ENCODE measurements at places on chromosomes 3 and 15.

GRCh38 chr3:151478335-151478697 lies 17.5 kb upstream of the IGSF10 start:
- DNase-seq = no peak

GRCh38 chr3:180749322-180749721 lies 70.0 kb upstream of the CCDC39 start:
- DNase-seq = no peak

- no peak for DNase-seq
Observed at GRCh38 chr15:39896846-39897245, 23.2 kb downstream of the GPR176 start.

GRCh38 chr3:177778633-177779032 lies 581.4 kb upstream of the TBL1XR1 start:
- no peak for DNase-seq

GRCh38 chr15:57685306-57686095 lies 21.0 kb upstream of the POLR2M start:
- DNase-seq = no peak

GRCh38 chr3:194572143-194572789 lies 61.0 kb downstream of the TMEM44 start:
- DNase-seq = no peak

DNA sequence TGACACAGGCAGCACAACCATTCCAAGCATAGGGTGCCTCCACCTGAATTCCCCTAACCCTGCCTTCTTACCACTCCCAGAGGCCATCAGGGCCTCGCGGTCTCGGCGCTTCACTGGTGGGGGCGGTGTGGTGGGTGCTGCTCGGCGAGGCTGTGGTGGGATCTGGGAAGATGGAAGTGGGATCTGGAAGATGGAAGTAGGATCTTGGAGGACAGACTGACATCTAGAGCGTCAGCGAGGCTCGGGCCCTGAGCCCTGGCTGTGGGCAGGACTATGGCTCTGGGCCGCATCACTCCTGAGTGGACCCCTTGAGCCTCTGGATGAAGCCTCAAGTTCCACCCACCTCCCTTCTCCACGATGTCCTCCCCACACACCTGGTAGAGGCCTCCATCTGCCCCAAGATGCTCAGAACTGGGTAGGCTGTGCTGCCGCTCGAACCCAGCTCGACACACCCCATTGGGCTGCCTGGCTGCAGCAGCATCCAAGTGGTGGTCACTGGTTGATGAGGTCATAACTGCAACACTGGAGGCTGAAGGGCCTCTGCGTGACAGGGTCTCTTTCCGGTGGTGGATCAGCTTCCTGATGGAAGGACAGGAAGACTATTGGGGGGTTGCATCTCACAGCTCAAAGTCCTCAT lies 3.6 kb downstream of the NCKIPSD start:
- no peak for DNase-seq

DNA sequence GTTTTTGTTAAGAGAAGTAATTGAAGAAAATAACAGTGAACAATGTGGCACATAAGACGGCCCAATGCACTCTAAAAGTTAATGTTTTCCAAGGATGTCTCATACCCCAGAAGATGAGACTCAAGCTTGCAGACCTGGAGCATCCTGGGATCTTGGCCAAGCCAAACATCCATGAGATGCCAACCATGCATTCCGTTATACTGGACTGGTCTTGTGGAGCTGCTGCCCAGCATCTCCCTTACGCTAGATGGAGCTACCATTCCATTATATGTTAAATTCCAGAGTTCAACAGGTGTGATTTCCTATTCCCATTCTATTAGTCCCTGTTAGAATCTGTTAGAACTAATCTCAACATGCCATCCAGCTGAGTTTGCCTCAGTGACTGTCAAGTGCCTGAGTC lies 181.8 kb downstream of the PDCD6IP start:
- no peak for DNase-seq

DNA sequence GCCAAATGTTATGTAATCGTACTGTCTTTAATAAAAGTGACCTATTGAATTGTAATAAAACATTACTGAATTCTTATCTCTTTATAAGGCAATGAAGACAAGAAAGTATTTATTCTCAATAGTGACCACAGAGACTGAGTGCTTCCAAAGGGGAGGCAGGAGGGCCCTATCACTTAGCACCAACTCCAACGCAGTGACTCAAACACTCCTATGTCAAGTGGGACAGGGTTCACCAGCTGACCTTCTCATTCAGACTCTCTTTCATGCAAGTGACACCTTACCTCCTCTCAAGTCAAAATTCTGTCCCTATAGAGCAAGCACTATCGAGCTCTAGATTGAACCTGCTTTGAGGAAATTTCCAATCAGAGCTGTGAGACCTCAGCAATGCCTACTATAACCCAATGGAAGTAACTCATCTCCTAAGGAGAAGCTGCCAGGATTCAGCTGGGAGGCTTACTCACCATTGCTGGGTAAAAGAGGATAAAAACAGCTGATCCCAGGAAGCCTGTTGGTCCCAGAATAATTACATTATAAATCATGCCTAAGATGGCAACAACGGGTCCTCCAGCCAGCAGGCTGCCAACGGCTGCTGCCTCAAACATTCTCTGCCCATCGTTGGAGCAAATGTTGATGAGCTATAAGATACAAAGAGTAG lies 35.6 kb downstream of the ABCC5 start:
- DNase-seq = no peak

GRCh38 chr3:10335190-10335738 lies 14.4 kb upstream of the SEC13 start:
- DNase-seq = no peak

GRCh38 chr3:56369914-56370313 lies 98.4 kb downstream of the ERC2 start:
- no peak for DNase-seq

DNA sequence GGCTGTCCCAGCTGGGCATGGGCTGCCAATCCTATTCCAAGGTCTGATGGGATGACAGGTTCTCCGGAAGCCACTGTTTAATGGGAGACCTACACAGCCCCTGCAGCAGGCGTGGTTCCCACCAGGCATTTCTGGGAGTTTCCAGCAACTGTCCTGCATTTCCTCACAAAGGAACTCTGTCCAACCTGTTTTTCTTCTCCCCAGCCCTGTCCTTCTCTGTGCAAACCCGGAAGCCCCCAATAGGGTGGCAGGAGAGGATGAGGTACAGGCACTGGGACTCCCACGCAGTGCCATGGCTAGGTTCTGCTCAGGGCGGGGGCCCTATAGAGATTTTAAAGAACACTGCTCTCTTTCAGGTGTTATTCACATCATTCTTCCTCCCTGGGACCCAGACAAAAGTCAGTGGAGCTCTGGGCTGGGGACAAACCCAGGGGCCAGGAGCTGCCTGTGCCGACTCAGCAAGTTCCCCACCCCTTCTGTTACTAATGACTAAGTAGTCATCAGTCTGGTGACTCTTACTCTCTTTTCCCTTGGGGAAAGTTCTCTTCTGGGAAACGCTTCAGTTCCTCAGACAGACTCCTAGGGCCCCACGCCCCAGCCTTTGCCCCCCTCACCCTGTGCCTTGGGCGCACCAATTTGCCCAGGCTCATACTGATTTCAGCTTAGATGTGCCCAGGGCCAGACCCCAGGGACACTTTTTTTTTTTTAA lies 97.7 kb downstream of the CD47 start:
- no peak for DNase-seq

DNA sequence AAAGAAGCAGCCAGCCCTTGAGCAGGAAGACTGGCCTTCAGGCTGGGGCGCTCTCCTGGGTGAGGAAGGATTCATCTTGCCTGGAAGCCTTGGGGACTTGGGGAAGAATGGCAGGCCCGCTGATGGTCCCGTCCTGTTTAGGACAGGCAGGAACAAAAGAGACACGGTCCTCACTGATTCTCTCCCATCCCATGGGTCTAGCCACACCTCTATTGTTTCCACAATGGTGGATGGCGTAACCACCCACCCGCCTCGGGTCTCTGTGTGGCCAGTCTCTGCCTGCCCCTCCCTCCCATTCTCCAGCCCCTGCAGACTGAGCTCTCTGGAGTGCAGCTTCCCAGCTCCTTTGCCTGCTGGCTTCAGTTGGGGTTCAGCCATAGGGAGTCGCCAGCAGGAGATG lies 284.3 kb downstream of the UACA start:
- DNase-seq = no peak

GRCh38 chr3:178749471-178749870 lies 213.2 kb downstream of the KCNMB2 start:
- DNase-seq = no peak

DNA sequence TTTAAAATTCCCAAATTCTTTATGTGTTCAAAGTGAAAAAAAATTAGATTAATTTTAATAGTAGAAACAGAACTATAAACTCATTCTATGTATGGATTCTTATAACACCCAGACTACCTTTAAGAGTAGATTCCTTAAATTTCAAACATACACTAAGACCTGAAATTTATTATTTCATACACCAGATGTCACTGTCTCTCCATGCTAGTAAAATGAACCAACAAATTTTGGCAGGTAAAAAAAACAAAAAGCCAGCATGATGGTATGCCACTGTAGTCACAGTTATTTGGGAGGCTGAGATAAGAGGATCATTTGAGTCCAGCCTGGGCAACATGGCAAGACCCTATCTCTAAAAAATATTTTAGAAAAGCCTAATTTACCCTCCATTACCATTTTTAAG lies 461.3 kb upstream of the NAALADL2 start:
- no peak for DNase-seq

GRCh38 chr15:43144512-43144911 lies 11.1 kb downstream of the TMEM62 start:
- DNase-seq = peak; percentile 27

- DNase-seq = no peak
Observed at GRCh38 chr3:133125171-133125570, 87.0 kb downstream of the TMEM108 start.

GRCh38 chr3:30895329-30895728 lies 868 bp upstream of the GADL1 start:
- DNase-seq = no peak

GRCh38 chr3:125119752-125120378 lies 64.1 kb upstream of the HEG1 start:
- DNase-seq = no peak
